Transverse colon (tissue), 4 donors: ENCODE measurements at places on chromosomes 4 and X. TPM values are rescaled to one million over a fixed set of nuclear protein-coding genes. Genes with fewer than 3 reads are reported as not detected.

The NDUFA1 gene
- total RNA-seq = 128 TPM

The DEFB131A gene
- total RNA-seq = not detected

The ITIH6 gene
- not detected for total RNA-seq

The MAGEA2B gene
- not detected for total RNA-seq

The BTC gene
- 7.5 TPM for total RNA-seq

The PRDM8 gene
- 5.2 TPM for total RNA-seq

The GYG2 gene
- 5.2 TPM for total RNA-seq

The RHOXF2 gene
- not detected for total RNA-seq

GRCh38 chrX:2859197-2859797 is 30.6 kb downstream of the GYG2 start:
- H3K27me3 ChIP-seq = no peaks in the 10 kb centered on the region
- no peak for DNase-seq
- no peak overlapping the region for H3K4me3 ChIP-seq
- no peak overlapping the region for H3K27ac ChIP-seq
- H3K36me3 ChIP-seq = no peaks in the 10 kb centered on the region

- no peak overlapping the region for H3K4me3 ChIP-seq
- H3K36me3 ChIP-seq = no peaks in the 10 kb centered on the region
- H3K4me1 ChIP-seq = peaks cover 43% of the 10 kb centered on the region
- peak overlapping the region; percentile 73 for H3K27ac ChIP-seq
- no peak for DNase-seq
Observed at GRCh38 chr4:174449944-174450785, 72.1 kb downstream of the HPGD start.

- no peaks in the 10 kb centered on the region for H3K4me1 ChIP-seq
- H3K27me3 ChIP-seq = no peaks in the 10 kb centered on the region
- H3K36me3 ChIP-seq = no peaks in the 10 kb centered on the region
- H3K4me3 ChIP-seq = no peak overlapping the region
- peak; percentile 2 for DNase-seq
- no peak overlapping the region for H3K27ac ChIP-seq
Observed at GRCh38 chr4:8710946-8711345, 118.4 kb downstream of the CPZ start.

- DNase-seq = no peak
- no peaks in the 10 kb centered on the region for H3K36me3 ChIP-seq
- no peak overlapping the region for H3K27ac ChIP-seq
- no peaks in the 10 kb centered on the region for H3K27me3 ChIP-seq
Observed at GRCh38 chr4:38122060-38122459, 161.9 kb downstream of the PTTG2 start.

- H3K27ac ChIP-seq = no peak overlapping the region
- peaks cover 7% of the 10 kb centered on the region for H3K4me1 ChIP-seq
- H3K4me3 ChIP-seq = no peak overlapping the region
- no peaks in the 10 kb centered on the region for H3K36me3 ChIP-seq
- no peaks in the 10 kb centered on the region for H3K27me3 ChIP-seq
- no peak for DNase-seq
Observed at GRCh38 chrX:38811515-38812243, 10.4 kb downstream of the MID1IP1 start.

- H3K4me1 ChIP-seq = no peaks in the 10 kb centered on the region
- H3K4me3 ChIP-seq = no peak overlapping the region
- DNase-seq = no peak
Observed at GRCh38 chr4:75011131-75011795, 78.3 kb downstream of the PARM1 start.

DNA sequence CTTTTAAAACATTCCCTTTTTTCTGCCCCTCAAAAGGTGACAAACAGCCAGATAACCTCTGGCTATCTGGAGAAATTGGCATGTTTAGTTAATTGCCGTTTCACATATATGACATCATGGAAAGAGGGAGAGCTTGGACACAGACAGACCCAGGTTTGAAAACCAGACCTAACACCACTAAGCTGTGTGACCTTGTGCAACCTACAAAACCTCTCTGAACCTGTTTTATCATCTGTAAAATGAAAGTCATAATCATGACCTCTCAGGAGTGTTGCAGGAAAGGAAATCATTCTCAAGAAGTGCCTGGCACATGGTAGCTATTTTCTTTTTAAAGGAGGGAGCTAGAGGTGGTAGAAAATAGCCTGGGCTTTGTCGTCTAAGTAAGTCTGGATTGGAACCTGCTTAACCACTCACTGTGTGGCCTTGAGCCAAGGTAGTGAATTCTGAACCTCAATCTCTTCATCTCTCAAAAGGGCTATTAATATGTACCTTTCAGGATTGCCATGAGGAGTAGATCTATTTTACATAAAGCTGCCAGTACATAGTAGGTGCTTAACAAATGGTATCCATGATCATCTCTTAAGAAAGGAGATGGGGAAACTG is 363.5 kb downstream of the BCOR start:
- no peak overlapping the region for H3K4me3 ChIP-seq
- H3K27ac ChIP-seq = no peak overlapping the region
- no peaks in the 10 kb centered on the region for H3K27me3 ChIP-seq
- DNase-seq = no peak
- H3K36me3 ChIP-seq = no peaks in the 10 kb centered on the region

- H3K4me1 ChIP-seq = no peaks in the 10 kb centered on the region
- no peaks in the 10 kb centered on the region for H3K36me3 ChIP-seq
- peak overlapping the region; percentile 68 for H3K27ac ChIP-seq
- no peaks in the 10 kb centered on the region for H3K27me3 ChIP-seq
- H3K4me3 ChIP-seq = no peak overlapping the region
Observed at GRCh38 chrX:41045960-41046567, 39.2 kb upstream of the USP9X start.

- no peaks in the 10 kb centered on the region for H3K27me3 ChIP-seq
- H3K4me1 ChIP-seq = no peaks in the 10 kb centered on the region
- no peak for DNase-seq
- H3K27ac ChIP-seq = no peak overlapping the region
- H3K4me3 ChIP-seq = no peak overlapping the region
Observed at GRCh38 chrX:111340054-111340453, 69.8 kb upstream of the CAPN6 start.

DNA sequence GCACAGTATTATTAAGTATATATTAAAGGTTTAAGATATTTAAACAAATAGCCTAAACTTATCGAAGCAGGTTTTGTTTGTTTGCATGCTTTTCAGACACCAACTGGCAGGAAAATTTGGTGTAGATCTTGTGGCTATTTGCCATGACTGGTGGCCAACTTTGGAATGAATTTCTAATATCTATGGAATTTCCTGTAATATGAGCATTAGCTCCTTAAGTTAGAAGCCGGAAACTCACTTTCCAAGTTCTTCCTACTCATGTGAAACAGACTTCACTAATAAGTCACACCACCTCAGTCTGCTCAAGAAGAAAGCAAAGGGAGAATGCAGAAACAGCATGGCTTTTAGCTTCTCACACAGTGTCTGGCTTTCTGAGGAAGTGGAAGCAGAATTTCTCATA is 563.9 kb downstream of the GRXCR1 start:
- no peaks in the 10 kb centered on the region for H3K4me1 ChIP-seq
- H3K4me3 ChIP-seq = no peak overlapping the region
- no peak overlapping the region for H3K27ac ChIP-seq
- no peaks in the 10 kb centered on the region for H3K36me3 ChIP-seq

DNA sequence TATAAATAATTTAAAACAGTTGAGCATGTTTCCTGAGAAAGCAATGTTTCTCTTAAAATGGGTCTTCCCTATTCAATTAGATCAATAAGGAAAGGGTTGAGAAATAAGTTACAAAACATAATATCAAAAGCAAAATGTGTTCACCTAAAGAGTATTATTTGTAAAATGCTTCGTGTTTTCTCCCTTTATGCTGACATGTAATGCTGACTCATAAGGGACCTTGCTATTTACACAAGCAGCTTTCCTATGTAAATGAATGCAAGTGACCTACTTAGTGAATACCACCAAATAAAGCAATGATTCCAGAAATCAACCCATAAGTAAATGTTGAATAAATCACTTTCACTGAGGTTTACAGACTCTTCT is 91.5 kb downstream of the ELOVL6 start:
- H3K36me3 ChIP-seq = no peaks in the 10 kb centered on the region
- no peak for DNase-seq
- no peak overlapping the region for H3K4me3 ChIP-seq
- no peaks in the 10 kb centered on the region for H3K27me3 ChIP-seq
- no peaks in the 10 kb centered on the region for H3K4me1 ChIP-seq

GRCh38 chr4:79917246-79917645 is 155.8 kb downstream of the ANTXR2 start:
- H3K27ac ChIP-seq = no peak overlapping the region
- no peaks in the 10 kb centered on the region for H3K36me3 ChIP-seq
- no peak overlapping the region for H3K4me3 ChIP-seq
- DNase-seq = peak; percentile 22
- no peaks in the 10 kb centered on the region for H3K27me3 ChIP-seq

DNA sequence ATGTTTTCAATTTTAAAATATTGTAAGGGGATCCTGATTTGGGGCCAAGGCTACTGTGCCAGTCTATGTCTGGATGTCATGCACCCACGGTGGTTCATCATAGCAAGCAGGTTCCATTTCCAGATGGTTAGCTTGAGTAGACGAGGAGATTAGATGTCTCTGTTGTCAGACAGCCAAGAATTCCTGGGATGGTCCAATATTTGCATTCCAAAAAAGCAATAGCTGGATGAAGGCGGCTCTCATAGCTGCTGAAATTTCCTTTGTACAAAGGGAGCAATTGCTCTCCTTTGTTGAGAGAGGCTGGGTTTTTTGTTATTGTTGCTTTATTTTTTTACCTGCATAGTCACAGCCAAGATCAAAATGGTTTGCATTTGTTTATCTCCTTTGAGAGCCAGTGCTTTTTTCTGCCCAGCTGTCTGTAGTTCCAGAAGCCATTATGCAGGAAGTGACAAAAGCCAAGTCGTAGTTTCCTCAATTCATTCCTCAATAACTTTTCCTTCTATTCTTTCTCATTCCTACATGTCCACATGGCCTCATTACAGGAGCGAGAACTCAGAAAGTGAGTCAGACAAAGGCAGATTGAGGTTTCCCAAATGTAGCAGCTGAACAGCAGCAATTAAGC is 107.9 kb downstream of the MMRN1 start:
- DNase-seq = no peak
- H3K27me3 ChIP-seq = no peaks in the 10 kb centered on the region
- no peaks in the 10 kb centered on the region for H3K36me3 ChIP-seq
- H3K27ac ChIP-seq = no peak overlapping the region
- no peak overlapping the region for H3K4me3 ChIP-seq
- H3K4me1 ChIP-seq = no peaks in the 10 kb centered on the region

DNA sequence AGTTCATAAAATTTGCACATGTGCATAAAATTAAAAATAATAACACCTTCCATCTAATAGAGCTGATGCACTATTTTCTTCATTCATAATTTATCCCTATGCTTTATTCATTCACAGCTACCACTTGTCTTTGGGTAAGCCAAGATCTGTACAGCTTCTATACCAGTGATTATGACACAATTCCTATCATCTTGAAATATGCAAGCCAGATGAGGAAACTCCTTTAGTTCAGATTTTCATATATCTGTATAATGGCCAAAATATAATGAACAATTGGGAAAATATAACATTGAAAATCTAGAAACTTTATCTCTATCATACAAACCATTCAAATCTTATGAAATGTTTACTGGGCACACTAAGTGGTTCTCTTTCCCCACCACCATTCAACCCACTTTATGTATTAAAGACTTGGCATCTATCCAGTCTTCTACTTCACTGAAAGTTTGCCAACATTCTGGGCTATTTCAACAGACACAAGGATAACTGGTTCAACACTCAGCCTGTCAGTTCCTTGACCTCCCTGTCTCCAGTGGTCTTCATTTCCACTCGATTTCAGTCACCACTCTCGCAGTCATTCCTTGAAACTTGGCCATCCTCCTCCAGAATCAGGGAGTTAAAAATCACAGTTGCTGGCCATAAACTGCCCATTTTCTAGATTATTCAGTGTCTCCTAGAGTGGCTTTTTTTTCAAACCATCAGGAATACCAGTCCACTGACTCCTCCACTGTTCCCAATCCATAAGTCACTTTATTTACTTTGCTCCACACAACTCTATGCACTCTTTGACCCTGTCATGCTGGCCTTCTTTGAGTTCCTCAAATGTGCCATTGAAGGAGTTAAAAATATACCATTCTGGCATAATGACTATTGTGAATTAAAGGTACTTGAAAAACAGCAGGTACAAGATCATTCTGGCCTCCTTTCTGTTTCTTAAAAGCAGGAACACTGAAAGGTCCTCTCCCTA is 85.5 kb downstream of the CAMK2D start:
- H3K36me3 ChIP-seq = no peaks in the 10 kb centered on the region
- no peaks in the 10 kb centered on the region for H3K27me3 ChIP-seq
- H3K4me3 ChIP-seq = no peak overlapping the region
- DNase-seq = no peak

GRCh38 chr4:35912174-35912573 is 332.1 kb downstream of the ARAP2 start:
- no peaks in the 10 kb centered on the region for H3K36me3 ChIP-seq
- no peaks in the 10 kb centered on the region for H3K4me1 ChIP-seq
- no peak overlapping the region for H3K4me3 ChIP-seq
- H3K27me3 ChIP-seq = no peaks in the 10 kb centered on the region
- no peak overlapping the region for H3K27ac ChIP-seq
- DNase-seq = no peak

GRCh38 chr4:81786063-81786763 is 314.5 kb upstream of the RASGEF1B start:
- H3K4me1 ChIP-seq = no peaks in the 10 kb centered on the region
- H3K27ac ChIP-seq = no peak overlapping the region
- H3K4me3 ChIP-seq = no peak overlapping the region
- H3K27me3 ChIP-seq = no peaks in the 10 kb centered on the region
- peak; percentile 19 for DNase-seq

DNA sequence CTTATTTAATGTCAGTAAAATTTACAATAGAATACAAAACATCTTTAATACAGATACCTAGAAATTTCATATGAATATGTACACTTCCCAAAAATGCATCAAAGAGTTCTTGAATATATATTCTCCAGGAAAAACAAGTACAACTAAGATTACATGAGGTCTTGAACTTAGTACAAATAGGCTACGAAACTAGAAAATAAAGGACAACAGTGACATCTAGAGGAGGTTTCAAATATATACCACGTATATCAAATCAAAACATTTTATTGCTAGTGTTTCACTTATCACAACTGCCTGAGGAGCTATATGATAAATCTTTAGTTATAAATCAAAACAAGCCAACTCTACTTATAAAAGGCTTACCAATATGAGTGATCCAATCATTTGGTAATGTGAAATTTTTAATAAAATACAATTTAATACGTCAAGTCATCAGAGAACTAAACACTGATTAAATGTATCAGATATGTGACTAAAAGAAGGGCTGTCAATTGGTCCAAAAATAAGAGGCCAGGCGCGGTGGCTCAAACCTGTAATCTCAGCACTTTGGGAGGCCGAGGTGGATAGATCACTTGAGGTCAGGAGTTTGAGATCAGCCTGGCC is 36.6 kb downstream of the ANAPC10 start:
- H3K27me3 ChIP-seq = no peaks in the 10 kb centered on the region
- no peak for DNase-seq
- no peaks in the 10 kb centered on the region for H3K36me3 ChIP-seq

GRCh38 chr4:125735102-125735501 is 420.3 kb downstream of the FAT4 start:
- DNase-seq = no peak
- no peak overlapping the region for H3K27ac ChIP-seq
- no peak overlapping the region for H3K4me3 ChIP-seq
- H3K36me3 ChIP-seq = no peaks in the 10 kb centered on the region

GRCh38 chr4:140152013-140152703 is 1.8 kb downstream of the MAML3 start:
- peak overlapping the region; percentile 77 for H3K4me3 ChIP-seq
- no peaks in the 10 kb centered on the region for H3K27me3 ChIP-seq
- peak overlapping the region; percentile 99 for H3K27ac ChIP-seq
- DNase-seq = peak; percentile 83
- no peaks in the 10 kb centered on the region for H3K36me3 ChIP-seq
- peaks cover 27% of the 10 kb centered on the region for H3K4me1 ChIP-seq
